ENCODE measurements at places on chromosomes 3 and 15.

GRCh38 chr3:39177708-39178332, 14.6 kb downstream of the XIRP1 start:
- peaks cover 34% of the 10 kb centered on the region for H3K4me1 ChIP-seq
- H3K27me3 ChIP-seq, result no peaks in the 10 kb centered on the region
- peak; percentile 37 for DNase-seq
- peak overlapping the region; percentile 73 for H3K27ac ChIP-seq

- H3K27ac ChIP-seq, result no peak overlapping the region
- no peaks in the 10 kb centered on the region for H3K27me3 ChIP-seq
- no peak for DNase-seq
- H3K36me3 ChIP-seq, result no peaks in the 10 kb centered on the region
- H3K4me3 ChIP-seq, result no peak overlapping the region
Observed at GRCh38 chr3:65526656-65527055, 512.1 kb downstream of the MAGI1 start.

DNA sequence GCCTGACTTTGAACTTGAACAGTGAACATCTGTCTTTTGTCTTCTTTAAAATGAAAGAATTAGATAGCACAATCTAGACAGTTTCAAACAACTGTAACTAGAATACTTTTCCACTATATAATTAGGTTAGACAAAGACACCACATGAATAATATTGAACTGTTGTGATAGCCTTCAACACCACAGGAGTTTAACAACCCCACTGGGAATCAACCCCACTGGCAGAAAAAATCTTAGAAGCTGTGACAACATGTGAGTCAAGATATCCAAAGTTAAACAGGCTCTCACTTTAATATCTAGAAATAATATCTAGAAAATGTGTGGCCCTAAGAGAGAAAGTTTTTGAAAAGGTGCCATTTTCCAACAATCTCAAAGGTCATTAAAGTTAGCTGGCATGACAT, 64.4 kb upstream of the PRICKLE2 start:
- H3K36me3 ChIP-seq, result no peaks in the 10 kb centered on the region
- no peak for DNase-seq
- H3K4me3 ChIP-seq, result no peak overlapping the region

GRCh38 chr3:116476691-116477090, 31.4 kb upstream of the LSAMP start:
- H3K36me3 ChIP-seq, result no peaks in the 10 kb centered on the region
- H3K4me1 ChIP-seq, result no peaks in the 10 kb centered on the region
- H3K4me3 ChIP-seq, result no peak overlapping the region
- DNase-seq, result no peak

GRCh38 chr3:101478980-101479379, 34.0 kb downstream of the SENP7 start:
- H3K27ac ChIP-seq, result no peak overlapping the region
- H3K36me3 ChIP-seq, result peaks cover 30% of the 10 kb centered on the region
- no peak overlapping the region for H3K4me3 ChIP-seq
- no peak for DNase-seq
- H3K4me1 ChIP-seq, result no peaks in the 10 kb centered on the region

All from CD4-positive, CD25-positive, alpha-beta regulatory T cell (primary cell).